ENCODE measurements at places on chromosomes 6 and 20.

GRCh38 chr6:11251553-11252360 lies 19.3 kb upstream of the NEDD9 start:
- DNase-seq, result no peak

GRCh38 chr6:49939993-49940498 lies 23.9 kb downstream of the DEFB114 start:
- no peak for DNase-seq

- DNase-seq, result no peak
Observed at GRCh38 chr6:96755096-96755495, 82.2 kb downstream of the GPR63 start.

- no peak for DNase-seq
Observed at GRCh38 chr6:16199804-16200203, 38.6 kb upstream of the GMPR start.

DNA sequence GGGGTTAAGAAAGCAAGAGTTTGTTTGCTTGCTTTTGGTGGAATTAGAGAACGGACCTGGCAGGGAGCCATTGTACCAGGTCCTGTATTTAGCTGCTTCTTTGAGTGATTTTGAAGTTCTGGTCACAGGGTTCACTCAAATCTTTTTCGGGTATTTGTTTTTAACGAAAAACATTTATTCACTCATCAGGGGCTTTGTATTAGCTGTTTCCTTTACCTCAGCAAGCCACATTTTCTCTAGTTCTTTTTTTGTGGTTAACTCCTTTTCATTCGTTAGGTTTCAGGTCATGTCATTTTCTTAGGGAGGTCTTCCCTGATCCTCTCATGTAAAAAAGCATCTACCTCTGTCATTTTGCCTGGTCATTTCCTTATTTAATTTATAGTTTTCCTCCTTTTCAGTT lies 1502.2 kb downstream of the GRIK2 start:
- DNase-seq, result no peak

GRCh38 chr6:9675122-9675521 lies 739.8 kb downstream of the TFAP2A start:
- DNase-seq, result no peak

- DNase-seq, result no peak
Observed at GRCh38 chr20:25225642-25226432, 22.0 kb upstream of the PYGB start.

DNA sequence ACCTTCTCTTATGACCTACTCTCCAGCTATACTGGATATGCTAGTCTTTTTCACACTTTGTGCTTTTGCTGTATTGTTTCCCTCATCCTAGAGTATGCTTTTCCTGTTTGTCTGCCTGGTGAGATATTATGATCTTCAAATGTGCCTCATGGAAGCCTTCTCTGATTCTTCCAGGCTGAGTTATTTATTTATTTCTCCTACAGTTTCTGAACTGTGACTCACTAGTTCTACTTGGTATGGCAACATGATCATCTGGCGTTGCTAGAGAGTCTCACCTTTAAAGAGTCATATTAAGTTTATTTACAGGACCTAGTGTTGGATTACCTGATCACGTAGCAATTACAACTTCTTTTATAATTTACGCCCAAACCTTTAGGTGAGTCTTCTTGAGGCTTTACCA lies 81.2 kb upstream of the HDAC2 start:
- no peak for DNase-seq

DNA sequence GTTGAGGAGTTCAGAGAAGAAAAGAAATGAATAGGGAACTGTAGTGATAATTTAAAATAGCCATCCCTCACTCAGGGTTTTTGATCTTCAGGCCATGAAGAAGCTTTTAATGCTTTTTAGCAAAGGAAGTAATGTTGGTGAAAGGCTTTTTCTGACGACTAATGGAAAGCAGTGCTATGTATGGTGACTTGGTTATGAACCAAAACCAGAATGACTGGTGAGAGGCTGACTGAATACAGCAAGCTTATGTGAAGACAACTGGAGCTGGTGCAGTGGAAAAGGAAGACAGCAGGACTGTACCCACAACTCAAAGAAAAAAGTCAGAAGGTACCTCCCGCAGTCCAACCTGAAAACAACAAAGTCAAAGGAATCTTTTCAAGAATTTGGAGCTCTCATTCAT lies 118.8 kb downstream of the PRDM1 start:
- no peak for DNase-seq

- DNase-seq, result no peak
Observed at GRCh38 chr6:107399935-107400334, 59.4 kb downstream of the PDSS2 start.

DNA sequence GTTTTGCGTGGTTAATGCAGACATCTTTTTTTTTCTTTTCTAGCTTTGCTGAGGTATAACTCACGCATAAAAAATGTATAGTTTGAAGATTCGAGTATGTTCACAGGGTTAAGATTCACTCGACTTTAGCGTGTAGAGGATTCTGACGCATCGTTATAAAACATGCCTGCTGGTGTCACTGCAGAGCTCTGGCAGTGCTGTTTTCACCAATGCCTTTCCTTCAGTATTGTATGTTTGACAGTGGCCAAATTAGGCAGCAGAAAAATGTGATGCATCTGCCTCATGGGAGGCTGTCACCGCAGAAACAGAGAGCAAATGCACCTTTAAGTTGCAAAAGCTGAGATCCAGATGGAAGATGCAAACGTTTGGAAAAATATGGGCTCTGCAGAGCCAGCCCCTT lies 18.0 kb upstream of the SIRPB2 start:
- DNase-seq, result peak; percentile 69

- DNase-seq, result no peak
Observed at GRCh38 chr20:51077686-51078060, 54.8 kb upstream of the KCNG1 start.

GRCh38 chr20:18858816-18859215 lies 45.2 kb downstream of the SCP2D1 start:
- DNase-seq, result peak; percentile 70

DNA sequence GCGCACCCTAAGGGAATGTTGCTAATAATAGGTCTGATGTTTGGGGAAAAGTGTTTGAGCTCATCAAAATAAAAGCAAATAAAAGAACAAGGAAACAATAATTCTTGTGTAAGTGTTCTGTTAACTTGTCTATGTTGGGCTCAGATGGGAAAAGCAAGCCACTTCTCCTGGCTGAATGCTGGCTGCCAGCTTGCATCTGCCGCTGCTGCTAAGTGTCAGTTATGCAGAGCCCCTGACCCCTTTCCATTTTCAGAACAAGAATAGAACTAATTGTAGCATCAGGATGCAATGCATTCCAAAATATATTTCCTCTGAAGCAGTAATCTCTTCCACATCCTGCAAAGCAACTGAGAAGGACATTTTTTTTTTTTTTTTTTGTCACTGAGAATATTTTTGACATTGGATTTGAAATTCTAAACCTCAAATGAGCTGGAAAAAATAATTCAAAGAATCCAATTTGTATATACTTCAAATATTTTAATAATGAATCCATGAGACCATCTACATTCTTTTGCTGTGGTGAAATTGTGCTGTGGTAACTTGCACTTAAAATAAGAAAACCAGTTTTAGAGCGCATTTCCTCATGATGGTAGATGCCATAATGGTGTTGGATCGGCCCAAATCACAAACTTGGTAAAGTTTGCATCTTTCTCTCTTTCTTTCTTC lies 43.9 kb upstream of the DEK start:
- no peak for DNase-seq

- no peak for DNase-seq
Observed at GRCh38 chr20:21554985-21555384, 41.1 kb upstream of the NKX2-2 start.

DNA sequence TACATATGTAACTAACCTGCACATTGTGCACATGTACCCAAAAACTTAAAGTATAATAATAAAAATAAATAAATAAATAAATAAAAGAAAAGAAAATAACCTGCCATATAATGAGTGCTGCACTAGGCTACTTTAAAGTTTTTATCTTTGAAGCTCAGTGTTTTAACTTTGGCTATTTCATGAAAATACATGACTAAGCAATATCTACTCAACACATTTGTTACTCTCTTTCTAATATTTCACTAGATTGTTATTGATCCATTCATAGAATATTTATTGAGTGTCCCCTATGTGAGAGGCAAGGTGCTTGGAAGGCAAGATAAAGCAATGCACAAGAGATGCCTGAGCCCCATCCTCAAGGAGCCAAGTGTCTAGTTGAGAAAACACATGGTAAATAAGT lies 221.7 kb downstream of the SLC35F1 start:
- no peak for DNase-seq

DNA sequence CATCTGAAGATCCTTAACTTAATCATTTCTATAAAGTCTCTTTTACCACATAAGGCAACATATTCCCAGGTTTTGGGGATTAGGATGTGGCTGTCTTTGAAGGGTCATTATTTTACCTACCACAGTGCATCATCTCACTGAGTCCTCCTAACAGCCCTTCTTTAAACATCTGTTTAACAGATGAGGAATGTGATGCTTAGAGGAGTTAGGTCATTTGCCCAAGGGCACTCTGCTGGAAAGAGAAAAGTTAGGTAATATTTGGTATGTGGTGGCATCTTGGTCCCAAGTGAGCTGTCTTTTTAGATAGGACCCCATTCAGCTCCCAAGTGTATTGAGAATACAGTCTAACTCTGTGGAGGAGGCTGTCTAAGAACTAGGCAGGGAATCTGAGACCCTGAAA lies 11.0 kb downstream of the MMP24 start:
- no peak for DNase-seq

DNA sequence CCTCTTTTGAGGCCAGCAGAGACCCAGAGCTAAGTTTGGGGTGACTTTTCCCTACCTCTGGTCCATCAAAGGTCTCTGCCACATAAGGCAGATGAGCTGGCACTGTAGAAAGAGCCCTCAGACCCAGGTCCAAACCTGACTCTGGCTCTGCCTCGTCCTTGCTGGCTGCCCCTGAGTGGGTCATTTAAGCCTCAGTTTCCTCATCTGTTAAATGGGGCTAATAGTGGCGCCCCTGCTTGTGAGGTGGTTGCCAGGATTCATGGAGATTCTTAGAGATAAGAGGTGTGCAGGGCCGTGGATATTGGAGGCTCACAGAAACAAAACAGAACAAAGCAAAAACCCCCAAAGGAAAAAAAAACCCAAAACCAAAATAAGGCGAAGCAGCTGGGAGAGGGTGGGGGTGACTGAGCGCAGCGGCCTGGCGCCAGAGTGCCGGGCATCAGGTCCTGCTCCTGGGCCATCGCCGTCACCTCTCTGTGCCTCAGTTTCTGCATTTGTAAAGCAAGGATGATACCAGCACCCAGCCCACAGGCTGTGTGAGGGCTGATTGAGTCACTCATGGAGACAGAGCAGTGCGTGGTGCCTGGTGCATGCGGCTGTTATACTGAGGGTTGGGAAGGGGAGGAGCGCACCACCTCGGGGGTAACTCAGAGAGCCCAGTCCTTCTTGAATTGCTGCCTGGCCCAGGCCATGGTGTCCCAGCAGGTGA lies 133.8 kb upstream of the PTPN1 start:
- DNase-seq, result no peak

DNA sequence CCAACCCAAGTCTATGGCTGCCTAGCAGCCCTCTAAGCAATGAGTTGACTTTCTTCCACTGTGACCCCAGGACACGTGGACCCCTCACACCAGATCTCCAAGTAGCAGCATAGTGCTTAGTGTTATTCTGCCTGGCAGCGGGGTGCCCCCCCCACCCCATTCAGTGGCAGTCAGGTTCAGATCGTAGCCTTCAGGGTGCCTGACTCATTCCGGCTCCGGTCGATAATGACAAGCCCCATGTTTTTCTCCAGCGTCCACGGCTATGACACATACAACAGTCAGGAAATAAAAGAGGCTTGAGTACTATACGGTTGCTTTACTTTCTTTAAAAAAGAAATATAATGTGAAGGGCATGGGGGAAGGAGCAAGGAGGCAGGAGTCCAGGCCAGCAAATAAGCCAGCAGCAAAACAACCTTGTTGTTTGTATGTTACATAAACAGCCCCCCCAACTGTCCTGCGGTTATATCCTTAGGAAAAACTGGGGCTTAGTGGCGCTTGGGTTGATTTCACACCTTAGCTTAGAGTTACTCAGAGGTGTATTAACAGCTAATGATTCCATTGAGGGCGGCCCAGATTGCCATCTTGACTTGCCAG lies 23.1 kb downstream of the GNAS start:
- no peak for DNase-seq

DNA sequence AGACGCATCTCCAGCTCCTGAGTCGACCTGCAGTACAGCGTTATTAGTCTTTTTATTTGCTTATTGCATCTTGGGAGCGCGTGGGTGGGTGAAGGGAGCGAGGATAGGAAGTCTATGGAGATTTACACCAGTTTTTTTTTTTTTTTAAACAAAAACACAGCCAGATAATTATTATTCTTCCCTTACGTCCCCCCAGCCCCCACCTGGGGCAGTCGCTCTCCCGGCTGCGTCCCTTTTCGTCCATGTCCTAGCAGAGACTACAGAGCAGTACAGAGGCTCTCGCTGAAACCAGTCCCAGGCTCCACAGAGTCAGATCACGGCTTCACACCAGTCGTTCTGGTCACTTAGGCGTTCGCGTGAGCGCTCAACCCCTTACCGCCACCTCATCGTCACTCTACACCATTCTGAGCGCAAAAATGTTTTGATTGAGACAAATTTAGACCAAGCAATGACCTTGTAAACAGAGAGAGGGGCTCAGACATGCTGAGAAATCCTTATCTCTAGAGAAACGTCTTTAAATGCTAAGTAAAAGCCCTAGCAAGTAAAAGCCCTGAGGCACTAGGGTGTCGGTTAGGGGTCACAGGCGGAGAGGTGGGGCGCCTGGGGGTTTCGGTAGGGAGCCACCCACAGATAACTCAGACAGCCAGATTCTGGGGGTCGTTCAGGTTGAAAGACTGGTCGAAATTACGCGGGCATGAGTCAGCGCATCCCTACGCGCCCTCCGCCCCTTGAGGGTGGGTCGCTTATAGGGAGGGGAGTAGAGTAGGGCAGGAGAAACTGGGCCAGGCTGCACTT lies 975 bp upstream of the PPT2 start:
- DNase-seq, result no peak

- DNase-seq, result no peak
Observed at GRCh38 chr20:13173201-13173600, 47.9 kb upstream of the ISM1 start.

- DNase-seq, result peak; percentile 38
Observed at GRCh38 chr6:14889611-14890593, 356.0 kb upstream of the JARID2 start.

GRCh38 chr6:11425431-11425871 lies 112.1 kb upstream of the TMEM170B start:
- DNase-seq, result no peak

- no peak for DNase-seq
Observed at GRCh38 chr6:116175344-116175743, 49.4 kb upstream of the COL10A1 start.
